Choroid plexus epithelial cell (primary cell): ENCODE measurements at places on chromosomes 16 and 17.

DNA sequence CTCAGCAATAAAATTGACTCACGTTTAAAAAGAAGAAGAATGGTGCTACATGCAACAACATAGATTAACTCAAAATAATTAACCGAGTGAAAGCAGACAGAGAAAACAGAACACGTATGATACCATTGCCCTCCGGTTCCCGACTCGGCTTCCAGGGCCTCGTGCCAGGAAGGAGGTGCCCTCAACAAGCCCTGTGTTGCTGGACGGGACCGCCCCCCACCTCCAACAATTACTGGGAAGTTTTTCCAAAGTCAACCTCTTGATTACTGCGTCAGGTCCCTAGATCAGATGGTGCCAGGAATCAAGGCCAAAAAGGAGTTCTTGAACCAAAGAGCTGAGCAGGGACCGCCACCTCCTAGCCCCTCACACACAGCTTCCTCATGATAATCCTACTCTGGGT lies 20.4 kb downstream of the DNAH17 start:
- no peak for DNase-seq

GRCh38 chr17:52376137-52376536 lies 217.6 kb upstream of the CA10 start:
- no peak for DNase-seq

DNA sequence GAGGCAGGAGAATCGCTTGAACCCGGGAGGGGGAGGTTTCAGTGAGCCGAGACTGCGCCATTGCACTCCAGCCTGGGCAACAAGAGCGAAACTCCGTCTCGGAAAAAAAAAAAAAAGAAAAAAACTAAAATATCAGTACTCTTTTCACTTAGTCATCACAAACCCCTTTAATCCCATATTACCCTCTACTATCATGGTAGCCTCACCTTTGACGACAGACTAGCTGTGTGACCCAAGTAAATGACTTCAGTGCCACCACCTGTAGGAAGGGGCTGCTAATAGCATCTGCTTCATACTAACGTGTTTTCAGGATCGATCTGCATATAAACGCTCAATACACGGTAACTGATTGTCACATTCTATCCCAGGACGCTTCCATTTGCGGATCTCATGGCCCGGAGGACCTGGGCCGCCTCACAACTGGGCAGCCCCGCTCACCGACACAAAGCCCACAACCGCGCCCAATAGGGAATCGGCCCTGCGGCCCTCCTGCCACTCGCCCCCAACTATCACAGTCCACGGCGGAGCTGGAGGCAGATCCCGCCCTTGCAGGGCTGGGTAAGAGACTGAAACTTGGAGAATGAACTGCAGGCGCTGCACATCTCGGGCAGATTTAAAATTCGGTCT lies 1.1 kb upstream of the ZNF263 start:
- DNase-seq: no peak

GRCh38 chr17:57723427-57724025 lies 21.6 kb downstream of the CCDC182 start:
- no peak for DNase-seq

GRCh38 chr17:79826204-79826680 lies 13.0 kb downstream of the CBX4 start:
- DNase-seq: no peak

DNA sequence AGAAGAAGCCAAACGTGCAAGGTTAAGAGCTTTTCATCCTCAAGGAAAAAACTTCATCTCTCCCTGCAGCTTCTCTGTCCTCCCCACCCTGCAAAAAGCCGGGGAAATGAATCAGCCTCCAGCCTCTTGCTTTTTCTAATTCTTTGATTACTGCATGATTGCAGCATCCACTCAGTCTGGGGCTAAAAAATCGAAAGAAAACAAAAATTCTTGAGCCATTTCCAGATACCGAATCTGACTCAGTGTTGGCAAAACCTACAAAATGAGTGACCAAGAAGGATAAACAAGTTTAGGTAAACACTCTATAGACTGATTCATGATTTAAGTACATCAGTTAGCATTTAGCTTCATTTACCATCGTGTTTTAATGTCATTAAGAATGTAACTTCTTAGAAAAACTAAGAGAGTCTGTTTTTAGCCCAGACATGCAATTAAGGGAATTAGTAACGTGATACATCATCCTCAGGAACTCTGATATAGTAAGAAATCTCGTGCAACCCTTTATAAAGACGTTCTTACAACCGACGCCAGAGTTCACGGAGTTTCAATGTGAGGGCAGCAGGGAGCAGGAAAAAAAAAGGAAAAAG lies 287.3 kb upstream of the FOXF1 start:
- DNase-seq: peak; percentile 83
